ENCODE measurements at places on chromosomes 6 and 20.

GRCh38 chr6:13212538-13212937, 115.8 kb downstream of the TBC1D7 start:
- DNase-seq: no peak

DNA sequence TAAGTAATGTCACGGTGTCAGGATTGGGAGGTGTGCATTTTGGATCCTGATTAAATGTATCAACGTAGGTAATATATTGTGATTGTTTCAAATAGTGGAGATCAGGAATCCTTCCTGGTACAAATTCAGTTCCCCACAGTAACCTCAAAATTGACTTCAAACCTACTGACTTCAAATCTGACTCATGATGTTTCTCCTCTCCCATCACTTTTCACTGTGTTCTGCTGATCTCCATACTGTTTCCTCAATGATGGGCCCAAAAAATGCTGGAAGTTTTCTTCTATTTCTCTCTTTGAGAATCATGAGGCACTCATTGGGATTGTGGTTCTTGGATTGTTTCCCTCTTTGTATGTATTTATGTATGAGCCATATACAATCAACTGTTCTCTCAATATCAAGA, 35.9 kb downstream of the LAMA2 start:
- DNase-seq: no peak

DNA sequence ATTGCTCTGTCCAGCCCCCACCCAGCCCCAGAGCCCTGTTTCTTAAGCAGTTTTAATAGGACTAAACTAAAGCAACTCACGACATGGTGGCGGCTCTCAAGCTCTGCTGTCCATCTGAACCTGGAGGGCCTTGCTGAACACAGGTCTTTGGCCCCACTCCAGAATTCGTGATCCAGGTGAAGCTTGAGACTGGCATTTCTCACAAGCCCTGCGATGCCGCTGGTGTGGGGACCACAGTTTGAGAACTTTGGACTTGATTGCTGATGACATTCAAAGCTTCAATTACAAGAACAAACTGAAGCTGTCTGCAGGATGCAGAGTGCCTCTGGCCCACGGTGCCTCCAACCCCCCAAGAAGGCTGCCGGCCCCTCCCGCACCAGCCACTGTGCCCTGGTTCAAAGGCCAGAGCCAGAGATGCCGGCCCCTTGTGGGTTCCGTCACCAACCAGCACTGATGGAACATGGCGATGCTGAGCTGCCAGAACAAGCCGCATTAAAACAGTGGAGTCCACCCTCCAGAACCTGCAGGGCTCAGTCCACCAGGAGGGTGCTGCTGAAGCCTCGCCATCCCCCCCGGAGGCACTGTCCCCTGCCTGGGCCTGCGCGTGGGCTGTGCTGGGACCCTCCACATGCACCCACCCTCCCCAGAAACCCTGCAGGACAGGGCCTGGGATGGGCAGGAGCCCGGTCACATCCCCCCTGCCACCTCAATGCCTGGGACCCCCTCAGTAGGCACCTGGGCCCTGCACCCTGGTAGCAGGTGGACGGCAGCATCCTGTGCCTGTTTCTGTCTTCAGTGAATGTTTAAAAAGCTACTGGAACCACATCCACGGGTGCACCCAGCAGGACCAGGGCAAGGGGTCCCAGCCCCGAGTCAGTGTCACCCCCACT, 101.1 kb downstream of the PSMB1 start:
- DNase-seq: no peak

DNA sequence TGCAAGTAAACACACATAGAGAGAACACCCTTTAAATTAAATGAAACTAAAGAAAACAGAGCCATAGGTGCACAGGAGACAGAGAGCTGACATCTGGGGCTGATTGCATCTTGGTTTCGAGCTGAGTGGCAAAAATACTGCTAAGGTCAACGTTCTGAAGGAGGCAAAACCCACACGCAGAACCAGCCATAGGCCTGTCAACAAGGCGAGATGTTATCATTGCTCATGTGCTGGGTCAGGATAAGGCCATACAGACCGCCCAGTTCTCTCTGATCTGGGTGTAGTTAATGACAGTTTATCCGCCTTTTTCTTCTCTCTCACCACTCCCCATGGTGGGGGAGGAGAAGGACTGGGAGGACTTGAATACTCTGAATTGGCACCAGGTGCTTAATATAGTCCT, 4.5 kb upstream of the FAM110A start:
- DNase-seq: no peak

GRCh38 chr6:157125531-157125930, 197.8 kb downstream of the TMEM242 start:
- DNase-seq: no peak

DNA sequence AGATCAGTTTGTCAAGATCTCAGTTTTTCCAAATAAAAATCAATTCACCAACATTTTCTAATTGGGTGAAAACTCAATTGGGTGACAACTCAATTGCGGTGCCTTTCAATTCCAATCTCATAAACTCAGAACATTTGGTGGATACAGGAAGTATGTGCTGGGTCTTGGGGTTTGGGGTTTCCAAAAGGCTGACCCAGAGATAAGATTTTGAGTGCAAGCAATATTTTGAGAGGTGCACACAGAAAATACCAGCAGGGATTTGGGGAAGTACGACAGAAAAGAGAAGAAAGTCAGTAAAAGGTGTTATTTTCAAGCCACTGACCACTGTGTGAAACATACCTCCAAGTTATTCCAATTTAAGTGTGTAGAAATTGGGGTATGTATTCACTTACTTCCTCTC, 258.0 kb downstream of the PHACTR1 start:
- no peak for DNase-seq

DNA sequence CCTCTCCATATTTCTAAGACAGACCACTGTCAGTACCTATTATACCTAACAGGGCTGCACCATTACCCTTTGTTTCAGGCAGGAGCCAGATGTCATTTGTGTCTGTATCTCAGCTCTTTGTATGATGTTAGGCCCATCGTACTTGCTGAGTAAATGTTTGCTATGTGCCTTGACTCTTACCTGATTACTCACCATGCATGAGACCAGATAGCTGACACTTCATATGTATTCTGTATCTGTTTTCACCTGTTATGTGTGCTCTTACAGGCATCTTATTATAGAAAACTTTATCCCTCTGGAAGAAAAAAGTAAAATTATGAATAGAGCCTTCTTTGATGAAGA, 31.7 kb upstream of the ASXL1 start:
- no peak for DNase-seq

GRCh38 chr6:132275066-132275970, 126.0 kb downstream of the MOXD1 start:
- DNase-seq: no peak

DNA sequence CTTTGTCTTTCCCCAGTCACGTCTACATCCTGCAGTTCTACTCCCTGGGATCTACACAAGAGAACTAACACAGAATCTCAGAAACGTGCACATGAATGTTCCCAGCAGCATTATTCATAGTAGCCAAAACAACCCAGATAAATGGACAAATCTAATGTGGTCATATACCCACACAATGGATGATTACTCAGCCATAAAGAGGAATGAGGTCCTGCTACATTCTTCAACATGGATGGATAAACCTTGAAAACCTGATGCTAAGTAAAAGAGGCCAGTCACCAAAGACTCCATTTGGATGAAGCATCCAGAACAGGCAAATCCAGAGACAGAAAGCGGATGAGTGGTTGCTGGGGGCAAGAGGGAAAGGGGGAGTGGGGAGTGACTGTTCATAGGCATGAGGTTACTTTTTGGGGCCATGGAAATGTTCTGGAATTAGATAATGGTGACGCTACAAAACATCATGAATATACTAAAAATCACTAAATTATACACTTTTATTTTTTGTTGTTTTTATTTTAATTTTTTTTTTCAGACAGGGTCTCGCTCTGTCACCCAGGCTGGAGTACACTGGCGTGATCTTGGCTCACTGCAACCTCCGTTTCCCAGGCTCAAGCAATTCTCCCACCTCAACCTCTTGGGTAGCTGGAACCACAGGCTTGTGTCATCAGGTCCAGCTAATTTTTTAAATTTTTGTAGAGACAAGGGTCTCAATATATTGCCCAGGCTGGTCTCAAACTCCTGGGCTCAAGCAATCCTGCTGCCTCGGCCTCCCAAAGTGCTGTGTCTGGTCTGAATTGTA, 50.8 kb upstream of the DSN1 start:
- DNase-seq: no peak

DNA sequence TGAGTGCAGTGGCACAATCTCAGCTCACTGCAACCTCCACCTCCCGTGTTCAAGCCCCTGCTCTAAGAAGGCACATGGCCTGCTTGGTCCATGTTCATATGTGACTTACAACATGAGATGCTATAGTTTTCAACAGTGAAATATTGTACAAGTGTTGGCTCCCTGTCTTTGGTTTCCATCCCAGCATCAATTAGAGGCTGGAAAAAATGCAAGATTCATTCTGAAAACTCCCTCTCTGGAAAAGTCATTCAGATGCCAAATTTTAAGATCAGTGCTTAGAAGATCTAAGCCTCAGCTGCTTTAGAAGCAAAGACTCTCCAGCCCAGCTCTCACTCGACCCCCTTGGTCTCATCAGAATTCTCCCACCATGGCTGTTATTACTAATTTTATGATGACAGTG, 398.9 kb downstream of the KIF16B start:
- no peak for DNase-seq

DNA sequence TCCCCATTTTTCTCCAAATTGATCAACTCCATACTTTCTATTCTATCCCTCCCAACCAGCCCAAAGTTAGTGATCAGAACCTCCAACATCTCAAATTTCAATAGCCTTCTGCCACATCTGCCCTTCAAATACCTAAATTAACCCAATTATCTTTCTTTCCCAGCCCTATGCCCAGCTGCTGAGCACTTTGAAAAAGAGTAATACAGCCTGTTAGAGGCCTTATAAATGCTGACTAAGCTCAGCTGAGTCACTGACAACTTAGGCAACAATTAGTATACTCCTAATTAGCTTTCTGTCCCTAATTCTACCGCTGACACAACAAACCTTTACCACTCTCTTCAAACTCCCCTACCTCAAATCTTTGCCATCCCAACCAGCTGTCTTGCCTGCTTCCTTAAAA, 23.5 kb downstream of the RUNX2 start:
- DNase-seq: no peak

DNA sequence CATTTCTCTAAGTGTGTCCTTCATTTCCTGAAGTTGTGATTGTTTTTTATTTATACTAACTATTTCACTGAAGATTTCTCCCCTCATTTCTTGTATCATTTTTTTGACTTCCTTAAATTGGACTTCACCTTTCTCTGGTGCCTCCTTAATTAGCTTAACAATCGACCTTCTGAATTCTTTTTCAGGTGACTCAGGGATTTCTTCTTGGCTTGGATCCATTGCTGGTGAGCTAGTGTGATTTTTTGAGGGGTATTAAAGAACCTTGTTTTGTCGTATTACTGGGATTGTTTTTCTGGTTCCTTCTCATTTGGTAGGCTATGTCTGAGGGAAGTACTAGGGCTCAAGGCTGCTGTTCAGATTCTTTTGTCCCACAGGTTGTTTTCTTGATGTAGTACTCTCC, 92.8 kb downstream of the ESR1 start:
- no peak for DNase-seq

GRCh38 chr6:33000055-33000454, 9.3 kb downstream of the HLA-DOA start:
- no peak for DNase-seq

DNA sequence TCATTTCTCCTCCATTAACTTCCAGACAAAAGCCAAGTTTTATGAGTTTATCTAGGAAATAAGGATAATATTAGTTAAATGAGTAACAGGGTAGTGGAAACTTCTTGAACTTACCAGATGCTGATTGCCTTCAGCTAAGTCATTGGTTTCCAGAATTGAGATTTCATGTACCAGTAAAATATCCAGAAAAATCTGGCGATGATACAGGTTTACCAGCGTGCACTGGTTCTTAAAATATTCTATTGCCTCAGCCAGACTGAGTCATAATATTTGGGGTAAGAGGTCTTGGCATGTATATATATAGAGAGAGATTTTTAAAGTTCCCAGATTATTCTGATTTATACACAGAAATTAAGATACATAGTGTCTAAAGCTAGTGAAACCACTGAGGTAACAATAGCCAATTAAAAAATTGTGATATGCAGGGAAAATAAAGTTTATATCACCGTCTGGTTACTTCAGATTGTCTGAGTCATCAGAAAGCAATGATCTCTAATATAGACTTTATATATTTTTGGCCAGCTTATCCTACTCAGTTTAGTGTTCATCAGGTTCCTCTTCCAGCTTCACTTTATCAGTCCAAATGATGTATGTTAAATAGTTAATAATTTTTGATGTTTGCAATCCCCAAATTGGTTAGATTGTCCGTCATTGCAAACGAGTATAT, 39.5 kb upstream of the SDHAF4 start:
- no peak for DNase-seq
